Hepatocyte (in vitro differentiated cells): ENCODE measurements at places on chromosomes 5 and 9. TPM values are rescaled to one million over a fixed set of nuclear protein-coding genes. Genes with fewer than 3 reads are reported as not detected.

The EQTN gene
- 1.1 TPM in 1 of 2 replicates, not detected in the other for total RNA-seq

DNA sequence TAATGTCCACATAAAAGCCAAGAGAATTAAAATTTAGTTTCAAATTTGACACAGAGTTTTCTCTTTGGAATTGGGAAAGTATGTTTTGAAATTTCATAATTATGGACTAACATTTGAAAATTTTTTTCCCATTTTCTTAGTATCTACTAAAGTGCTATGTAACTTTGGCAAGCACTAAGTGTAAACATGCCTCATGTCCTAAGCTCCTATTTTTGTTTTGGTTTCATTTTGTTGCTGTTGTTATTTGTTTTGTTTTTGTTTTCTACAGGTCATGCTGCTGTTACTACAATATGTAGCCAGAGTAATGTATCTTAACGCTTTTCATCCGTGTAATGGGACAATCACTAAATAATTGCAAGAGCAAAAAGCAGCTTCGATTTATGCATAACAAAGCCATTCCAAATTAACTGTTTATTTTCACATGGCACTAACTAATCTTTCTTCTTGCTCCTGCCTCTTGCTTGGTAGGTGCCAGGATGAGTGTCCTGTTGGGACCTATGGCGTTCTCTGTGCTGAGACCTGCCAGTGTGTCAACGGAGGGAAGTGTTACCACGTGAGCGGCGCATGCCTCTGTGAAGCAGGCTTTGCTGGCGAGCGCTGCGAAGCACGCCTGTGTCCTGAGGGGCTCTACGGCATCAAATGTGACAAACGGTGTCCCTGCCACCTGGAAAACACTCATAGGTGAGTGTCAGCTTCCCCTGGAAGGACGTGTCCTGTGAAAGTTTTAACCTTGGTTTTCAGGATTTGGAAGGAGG is 107.3 kb upstream of the PRRC1 start:
- DNase-seq: no peak
- H3K27me3 ChIP-seq: no peaks in the 10 kb centered on the region

- H3K4me3 ChIP-seq: no peak overlapping the region
- DNase-seq: no peak
- H3K4me1 ChIP-seq: peaks cover 26% of the 10 kb centered on the region
- no peaks in the 10 kb centered on the region for H3K36me3 ChIP-seq
- no peaks in the 10 kb centered on the region for H3K27me3 ChIP-seq
Measured at GRCh38 chr5:33306758-33307157, 134.0 kb upstream of the TARS1 start.

DNA sequence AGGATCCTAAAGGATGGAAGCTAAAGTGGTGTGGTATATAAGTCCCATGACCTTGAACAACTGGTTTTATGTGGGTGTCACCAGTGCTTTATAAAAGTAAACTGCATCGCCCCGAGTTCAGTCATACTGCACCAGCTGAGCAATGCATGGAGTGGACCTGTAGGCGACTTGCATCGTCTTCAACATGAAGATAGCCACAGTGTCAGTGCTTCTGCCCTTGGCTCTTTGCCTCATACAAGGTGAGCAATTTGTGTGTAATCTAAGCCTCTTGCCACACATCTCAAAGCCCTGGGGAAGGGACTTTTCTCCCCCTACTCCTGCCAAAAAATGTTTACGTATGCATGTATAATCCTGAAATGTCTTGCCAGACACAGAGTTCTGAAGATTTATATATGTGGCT is at the start of gene SPINK5:
SPINK5 (plus strand) TSS at position 120 of the 400 bp plus-strand sequence; CDS start at position 185, 65 bp downstream.
- no peak within 1 kb of the TSS for H3K4me3 ChIP-seq
- no peak for DNase-seq
- no peaks in the 10 kb centered on the region for H3K27me3 ChIP-seq
- H3K27ac ChIP-seq: no peak within 1 kb of the TSS
- no peaks in the 10 kb centered on the region for H3K4me1 ChIP-seq
- no peaks in the 10 kb centered on the region for H3K36me3 ChIP-seq

DNA sequence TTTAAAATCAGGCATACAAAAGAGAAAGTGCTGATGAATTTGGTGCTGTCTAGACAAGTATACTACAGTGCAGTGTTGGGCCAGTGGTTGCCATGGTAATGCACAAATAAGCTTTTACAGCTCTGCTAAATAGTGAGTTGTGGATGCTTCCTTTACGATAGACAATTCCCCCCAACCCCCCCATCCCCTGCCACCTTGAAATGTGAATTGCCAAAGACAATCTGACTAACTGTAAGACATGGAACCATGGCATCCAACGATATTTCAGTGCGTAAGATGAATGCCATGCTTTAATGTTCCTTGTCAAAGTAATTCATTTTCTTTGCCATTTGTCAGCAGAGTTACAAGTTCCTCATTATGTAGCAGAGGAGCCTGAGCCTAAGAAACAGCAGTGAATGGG is 91.5 kb upstream of the NREP start:
- H3K36me3 ChIP-seq: no peaks in the 10 kb centered on the region
- H3K27me3 ChIP-seq: no peaks in the 10 kb centered on the region
- no peak overlapping the region for H3K4me3 ChIP-seq
- DNase-seq: no peak
- H3K27ac ChIP-seq: no peak overlapping the region
- no peaks in the 10 kb centered on the region for H3K4me1 ChIP-seq

GRCh38 chr5:59813761-59814536 is 79.6 kb downstream of the PDE4D start:
- no peaks in the 10 kb centered on the region for H3K36me3 ChIP-seq
- H3K4me3 ChIP-seq: no peak overlapping the region
- H3K27ac ChIP-seq: no peak overlapping the region
- H3K4me1 ChIP-seq: no peaks in the 10 kb centered on the region
- peak; percentile 78 for DNase-seq

DNA sequence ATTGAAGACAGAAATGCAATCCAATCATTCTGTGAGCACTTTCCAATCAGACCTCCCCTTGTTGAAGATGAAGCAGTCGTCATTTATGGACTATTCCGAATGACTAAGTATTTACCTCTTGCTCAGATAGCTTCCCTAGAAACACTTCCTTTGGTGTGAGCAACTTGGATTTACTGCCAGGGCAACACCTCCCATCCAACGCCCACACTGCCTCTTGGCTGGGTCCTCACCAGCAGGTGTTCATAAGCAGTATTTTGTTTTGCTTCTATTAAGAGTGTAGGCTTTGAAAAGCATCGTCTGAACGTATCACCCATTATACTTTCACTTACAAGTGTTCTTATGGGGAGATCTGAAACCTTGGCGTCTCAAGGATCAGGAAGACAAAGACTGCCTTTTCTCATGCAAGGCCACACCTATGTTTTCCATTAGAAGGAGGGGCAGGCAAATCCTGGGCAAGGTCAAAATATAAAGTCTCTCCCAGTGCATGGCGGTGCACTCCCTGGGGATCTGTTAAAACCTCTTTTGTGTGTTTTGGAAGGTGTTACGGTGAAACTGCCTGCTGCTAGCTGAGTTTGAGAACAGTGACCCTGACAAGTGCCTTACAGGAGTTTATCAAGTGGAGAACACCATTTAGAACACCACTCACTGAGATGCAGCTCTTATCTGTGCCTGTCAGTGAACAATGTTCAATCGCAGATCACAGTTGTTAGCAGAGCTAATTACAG is 10.6 kb upstream of the MARCHF3 start:
- H3K27ac ChIP-seq: peak overlapping the region; percentile 82
- H3K36me3 ChIP-seq: no peaks in the 10 kb centered on the region
- peak; percentile 56 for DNase-seq
- H3K4me3 ChIP-seq: no peak overlapping the region
- H3K4me1 ChIP-seq: no peaks in the 10 kb centered on the region
- no peaks in the 10 kb centered on the region for H3K27me3 ChIP-seq
